HFF-Myc (cell line): ENCODE measurements at places on chromosomes 5 and 9.
A peak's percentile ranks its signal among the peaks of the same experiment; 100 is the strongest.

DNA sequence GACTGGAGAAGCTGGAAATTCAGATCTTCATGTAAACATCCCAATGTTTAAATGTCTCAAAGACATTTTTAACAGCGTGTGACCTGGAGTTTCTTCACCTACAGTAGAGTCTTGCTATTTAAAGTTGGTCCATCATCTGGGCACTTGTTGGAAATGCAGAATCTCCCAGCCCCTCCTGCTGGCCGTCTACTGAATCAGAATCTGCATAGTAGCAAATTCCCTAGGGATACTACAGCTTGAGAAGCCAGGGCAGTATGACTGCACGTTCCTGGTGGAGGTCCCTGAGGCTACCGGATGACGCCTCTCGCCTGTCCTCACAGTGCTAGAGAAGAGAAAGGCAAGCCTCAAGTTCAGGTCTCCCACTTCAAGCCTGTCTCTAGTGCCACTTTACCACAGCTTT, 15.7 kb downstream of the SAP30L start:
- DNase-seq: no peak

DNA sequence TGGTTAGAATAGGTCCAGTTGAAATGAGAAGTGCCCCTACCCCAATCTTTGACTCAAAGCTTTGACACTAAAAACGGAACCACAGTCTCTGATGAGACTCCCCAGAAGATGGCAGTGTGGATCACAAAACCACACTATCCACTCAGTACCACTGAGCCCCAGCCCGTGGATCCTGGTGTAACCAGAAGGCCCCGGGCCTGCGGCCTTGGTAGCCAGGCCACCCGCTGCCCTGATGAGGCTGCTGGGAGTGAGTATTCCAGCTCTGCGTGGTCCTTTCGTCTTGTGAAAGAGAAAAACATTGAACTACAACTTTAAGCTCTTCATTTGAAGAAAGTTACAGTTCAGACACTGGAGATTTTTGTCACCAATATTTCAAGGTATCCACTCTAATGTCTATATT, 42.2 kb upstream of the FBP1 start:
- DNase-seq: no peak

DNA sequence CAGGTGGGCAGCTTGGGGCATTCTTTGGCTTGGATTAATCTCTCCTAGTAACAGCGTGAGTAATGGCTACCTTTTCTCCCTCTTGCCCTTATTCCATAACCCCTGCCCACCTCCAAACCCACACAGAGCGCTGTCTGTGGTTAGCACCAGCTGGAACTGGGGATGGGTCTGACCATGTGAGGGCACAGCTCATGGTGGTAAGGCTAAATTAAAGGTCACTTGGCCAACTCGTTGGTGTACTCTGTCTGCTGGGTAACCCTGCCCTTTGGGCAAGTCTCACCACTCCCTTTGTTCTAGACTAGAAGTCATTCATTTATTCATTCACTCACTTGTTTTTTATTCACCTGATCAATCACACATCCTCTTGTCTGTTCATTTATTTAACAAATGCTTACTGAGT, 27.8 kb downstream of the PPARGC1B start:
- DNase-seq: no peak

GRCh38 chr9:37920471-37921167, 16.7 kb upstream of the SLC25A51 start:
- DNase-seq: no peak

GRCh38 chr9:137116728-137117127, 2.2 kb upstream of the DPP7 start:
- no peak for DNase-seq

DNA sequence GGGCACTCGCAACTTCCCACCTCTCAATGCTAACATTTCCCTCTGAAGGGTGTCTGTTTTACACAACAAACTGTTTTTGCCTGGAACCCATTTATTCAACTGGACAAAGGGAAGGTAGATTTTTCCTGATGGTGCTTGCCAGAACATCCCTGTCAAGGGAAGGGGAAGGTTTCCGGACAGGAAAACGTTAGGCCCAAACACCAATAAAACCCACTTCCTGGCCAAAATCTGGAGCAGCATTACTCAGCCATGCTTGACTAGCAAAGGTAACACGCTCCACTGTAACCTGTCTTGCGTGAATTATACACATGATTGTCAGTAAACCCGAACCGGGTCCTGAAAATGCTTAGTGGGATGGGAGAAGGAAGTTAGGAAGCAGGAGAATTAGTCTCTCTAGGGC, 90.2 kb downstream of the SAXO1 start:
- DNase-seq: no peak

DNA sequence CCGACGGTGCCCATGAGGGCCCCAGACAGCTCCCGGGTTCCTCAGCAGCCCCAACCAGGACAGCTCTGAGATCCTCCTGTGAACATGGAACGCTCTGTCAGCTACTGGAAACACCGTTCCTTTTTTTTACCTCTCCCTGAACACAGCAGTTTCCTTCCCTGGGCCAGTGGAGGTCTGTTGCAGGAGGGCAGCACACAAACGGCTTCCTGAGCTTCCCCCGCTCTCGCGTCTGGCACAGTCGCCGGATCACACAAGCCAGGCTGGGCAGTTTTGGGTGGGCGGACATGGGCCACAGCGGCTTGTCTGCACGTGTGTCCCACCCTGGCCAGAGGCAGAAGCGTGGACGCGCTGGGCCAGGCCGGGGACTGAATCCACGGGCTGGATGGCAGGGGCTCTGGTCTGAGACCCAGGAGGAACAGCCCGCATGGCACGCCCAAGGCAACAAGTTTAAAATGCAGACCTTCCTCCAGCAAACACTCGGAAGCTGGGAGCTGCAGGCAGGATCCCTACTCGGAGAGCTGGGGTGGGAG, 106.8 kb upstream of the SARDH start:
- DNase-seq: no peak

- no peak for DNase-seq
Observed at GRCh38 chr5:54994628-54995027, 9.2 kb upstream of the ESM1 start.

- DNase-seq: peak; percentile 81
Observed at GRCh38 chr5:56350597-56351170, 117.6 kb upstream of the ANKRD55 start.

DNA sequence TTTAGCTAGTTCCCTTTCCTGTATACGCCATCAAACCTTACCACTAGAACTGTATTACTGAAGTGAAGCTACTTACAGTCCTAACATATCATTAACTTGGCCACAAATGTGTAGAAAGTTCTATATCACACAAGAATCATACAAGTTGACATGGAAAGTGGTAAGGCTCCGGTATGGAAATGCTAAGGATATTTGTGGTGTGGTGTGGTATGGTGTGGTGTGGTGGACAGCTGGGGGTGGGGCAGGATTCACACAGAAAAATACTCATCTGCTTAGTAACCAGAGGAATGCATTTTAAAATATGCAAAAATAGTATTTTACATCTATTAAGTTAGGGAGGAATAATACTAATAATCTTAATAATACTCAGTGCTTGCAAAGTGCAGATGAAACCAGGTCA, 69.4 kb downstream of the TRPC7 start:
- DNase-seq: no peak

GRCh38 chr9:134643222-134643671, 1.6 kb downstream of the COL5A1 start:
- DNase-seq: no peak

DNA sequence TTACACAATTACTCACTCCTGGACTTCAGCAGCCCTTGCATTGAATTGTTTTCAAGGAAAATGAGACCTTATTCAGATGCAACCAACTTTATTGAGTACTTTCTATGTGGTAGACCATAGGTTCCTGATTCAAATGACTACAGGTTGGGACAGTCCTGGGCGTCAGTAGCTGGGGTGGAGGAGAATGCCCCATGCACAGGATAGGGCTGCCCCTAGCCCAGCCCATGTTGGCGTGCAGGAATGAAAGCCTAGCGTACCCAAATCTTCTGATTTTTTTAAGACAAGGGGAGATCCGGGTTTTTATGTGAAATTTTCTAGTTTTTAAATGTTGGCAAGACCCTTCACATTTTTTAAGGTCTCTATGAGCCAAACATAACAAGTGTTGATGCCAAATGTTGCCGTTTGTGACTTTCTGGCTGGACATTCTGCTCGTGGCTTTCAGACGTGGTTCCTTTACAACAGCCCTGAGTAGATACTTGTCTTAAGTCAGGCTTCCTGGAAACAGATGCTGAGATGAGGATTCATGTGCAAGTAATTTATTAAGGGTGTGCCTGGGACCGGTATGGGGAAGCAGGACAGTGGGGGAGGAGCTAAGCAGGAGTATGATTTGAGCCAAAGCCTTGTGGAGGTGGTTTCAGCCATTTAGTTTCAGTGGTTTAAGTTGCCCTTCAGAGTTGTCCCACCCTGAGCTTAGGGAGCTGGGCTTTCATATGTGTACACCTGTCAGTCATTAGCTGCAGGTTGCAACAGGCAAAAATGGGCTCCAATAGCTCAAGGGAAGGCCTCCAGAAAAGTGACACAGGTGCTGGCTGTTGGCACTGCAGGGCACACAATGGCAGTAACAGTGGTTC, 154.1 kb downstream of the NTRK2 start:
- DNase-seq: peak; percentile 56
